ENCODE measurements at places on chromosomes 7 and 10.

DNA sequence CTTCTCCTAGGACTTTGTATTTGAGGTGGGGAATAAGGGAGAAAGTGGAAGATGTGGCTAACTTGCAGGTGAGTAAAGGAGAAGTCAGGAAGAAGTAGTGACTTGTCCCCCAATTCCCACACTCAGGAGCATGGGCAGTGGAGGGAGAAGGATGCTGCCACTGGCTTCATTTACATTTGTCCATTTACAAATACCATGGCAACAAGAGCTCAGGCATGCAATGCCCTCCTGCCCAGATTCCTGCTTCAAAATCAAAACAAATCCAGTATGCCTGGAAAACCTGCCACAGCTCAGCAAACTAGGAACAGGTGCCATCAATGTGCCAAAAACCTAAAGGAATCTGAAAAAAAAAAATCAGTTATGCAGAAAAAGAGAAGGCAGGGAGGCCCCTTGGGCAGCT is 139.9 kb downstream of the KCNMA1 start:
- no peak for DNase-seq

GRCh38 chr10:5888351-5888750 is 1.3 kb downstream of the ANKRD16 start:
- no peak for DNase-seq

GRCh38 chr10:34018784-34019183 is 684.3 kb upstream of the NRP1 start:
- no peak for DNase-seq

- no peak for DNase-seq
These were observed 3.8 kb downstream of the SFXN2 start for GRCh38 chr10:102718220-102718619.

GRCh38 chr7:78528964-78529363 is 730.4 kb downstream of the PHTF2 start:
- no peak for DNase-seq

DNA sequence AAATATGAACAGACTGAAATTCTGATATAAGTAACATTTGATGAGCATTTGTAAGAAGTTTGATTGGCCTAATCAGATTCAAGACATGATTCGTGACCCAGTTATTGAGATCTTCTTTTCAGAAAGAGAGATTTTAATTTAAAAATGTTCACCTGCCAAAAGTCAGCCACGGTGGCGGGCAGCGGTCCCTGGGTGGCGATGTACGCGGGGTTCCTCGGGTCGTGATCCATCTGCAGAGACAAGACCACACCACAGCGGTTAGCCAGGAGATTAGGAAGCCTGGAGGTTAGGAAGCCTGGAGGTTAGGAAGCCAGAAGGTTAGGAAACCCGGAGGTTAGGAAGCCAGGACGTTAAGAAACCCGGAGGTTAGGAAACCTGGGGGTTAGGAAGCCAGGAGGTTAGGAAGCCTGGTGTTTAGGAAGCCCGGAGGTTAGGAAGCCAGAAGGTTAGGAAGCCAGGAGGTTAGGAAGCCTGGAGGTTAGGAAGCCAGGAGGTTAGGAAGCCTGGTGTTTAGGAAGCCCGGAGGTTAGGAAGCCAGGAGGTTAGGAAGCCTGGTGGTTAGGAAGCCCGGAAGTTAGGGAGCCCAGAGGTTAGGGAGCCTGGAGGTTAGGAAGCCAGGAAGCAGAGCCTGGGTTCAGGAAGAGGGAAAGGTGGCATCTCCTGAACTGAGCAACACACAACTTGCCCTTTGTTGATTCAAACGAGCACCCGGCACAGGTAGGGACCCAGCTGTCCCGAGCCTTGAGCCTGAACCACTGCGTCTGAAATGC is 258.5 kb downstream of the DNAJB6 start:
- DNase-seq: no peak

DNA sequence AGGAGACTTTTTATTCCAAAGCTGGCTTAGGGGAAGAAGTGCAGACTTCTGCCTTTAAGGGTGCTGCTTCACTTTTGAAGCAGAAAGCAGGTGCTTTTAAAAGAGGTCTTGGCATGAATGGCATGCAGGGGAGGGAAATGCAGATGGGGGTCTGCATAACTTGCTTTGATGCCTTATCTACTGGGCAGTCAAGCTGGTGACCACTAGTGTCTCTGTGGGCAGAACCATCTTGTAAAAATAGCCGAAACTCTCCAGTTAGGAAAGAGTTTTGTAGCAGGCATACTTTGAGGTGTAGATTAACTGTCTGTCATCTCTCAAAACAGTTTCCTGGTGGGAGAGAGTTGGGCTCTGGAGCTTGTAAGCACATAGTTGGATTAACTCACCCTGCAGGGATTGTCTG is 9.9 kb upstream of the CTNNA3 start:
- no peak for DNase-seq

DNA sequence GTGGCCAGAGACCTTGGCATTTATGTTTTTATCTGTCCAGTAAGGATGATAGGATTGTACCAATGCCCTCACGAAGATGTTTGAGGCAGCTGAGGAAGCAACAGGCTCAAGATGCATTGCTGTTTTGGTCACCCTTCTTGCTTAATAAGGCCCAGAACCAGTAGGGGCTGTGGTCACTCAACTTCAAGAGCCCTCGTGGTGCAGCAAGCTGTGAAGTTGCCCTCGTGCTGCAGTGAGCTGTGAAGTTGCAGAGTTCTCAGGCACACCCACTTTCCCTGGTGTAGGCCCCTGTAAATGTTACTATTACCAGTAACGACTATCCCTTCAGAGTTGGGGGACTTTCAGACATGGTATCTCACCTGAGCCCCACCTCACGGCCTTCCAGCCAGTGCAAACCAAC is 207.6 kb upstream of the LYZL1 start:
- DNase-seq: no peak

DNA sequence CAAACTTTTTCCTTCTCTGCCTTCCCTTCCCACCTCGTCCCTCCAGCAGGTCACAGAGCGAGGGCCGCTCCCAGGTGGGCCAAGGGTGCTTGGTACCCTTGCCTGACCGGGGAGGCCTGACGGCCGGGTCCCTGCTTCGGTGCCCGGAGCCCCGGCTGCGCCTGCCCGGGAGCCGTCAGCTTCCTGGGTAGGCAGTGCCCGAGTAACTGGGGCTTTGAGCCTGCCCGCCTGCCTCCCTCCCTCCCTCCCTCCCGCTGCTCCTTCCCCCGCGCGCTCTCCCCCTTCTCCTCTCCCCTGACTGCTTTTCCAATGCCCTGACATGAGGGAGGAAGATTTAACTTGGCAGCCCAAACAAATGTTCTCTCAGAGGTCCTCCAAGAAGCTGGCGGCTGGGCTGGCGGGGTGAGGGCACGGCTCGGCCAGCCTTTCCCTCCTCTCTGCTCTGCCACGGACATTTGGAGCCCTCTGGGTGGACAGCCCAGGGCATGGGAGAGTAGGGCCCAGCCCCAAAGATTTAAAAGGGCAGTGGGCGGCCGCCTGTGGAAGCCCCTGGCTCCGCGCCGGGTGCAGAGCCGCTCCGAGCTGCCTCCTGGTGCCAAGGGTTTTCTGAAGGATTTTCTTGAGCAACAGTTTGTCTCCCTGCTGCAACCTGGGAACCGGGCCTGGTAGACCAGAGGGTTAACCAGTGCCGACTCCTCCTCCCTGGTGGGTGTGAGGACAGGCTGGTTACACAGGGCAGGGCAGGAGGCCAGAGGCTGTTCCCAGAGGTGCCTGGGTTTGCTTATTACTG is 2.0 kb downstream of the ZMIZ1 start:
- no peak for DNase-seq

DNA sequence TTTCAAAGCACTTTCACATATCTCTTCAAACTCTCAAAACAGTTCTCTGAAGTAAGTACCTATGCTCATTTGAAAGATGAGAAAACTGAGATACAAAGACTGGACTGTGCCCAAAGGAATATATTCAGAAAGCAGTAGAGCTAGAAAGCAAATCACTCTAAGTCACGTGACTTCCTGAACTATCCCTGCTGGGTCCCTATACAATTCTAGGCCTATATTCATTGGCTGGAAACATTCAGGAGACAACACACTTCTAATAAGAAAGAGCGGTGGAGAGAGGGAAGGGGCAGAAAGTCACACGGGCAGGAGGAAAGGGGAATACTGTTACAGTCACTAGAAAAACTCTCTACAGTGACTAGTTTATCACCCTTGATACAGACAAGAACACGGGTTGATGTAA is 140.0 kb downstream of the CHCHD3 start:
- no peak for DNase-seq

- DNase-seq: no peak
These were observed 153.3 kb upstream of the INSYN2A start for GRCh38 chr10:127349737-127350136.

GRCh38 chr7:27141137-27141922 is 2.2 kb downstream of the HOXA5 start:
- no peak for DNase-seq

DNA sequence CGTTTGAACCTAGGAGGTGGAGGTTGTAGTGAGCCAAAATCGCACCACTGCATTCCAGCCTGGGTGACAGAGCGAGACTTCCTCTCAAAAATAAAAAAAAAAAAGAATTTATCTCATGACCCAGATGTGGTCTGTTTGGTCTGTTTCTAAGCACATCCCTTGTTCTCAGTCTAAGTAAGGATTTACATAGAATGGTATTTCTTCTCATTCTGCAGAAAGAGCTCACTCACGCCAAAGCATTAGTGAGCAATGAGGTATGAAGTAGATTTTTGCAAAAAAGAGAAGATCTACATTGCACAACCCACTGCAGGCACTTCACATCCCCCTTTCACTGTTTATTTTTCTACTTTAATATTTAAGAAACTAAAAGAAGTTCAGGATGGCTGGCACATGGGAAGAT is 76.5 kb upstream of the FGL2 start:
- DNase-seq: no peak

DNA sequence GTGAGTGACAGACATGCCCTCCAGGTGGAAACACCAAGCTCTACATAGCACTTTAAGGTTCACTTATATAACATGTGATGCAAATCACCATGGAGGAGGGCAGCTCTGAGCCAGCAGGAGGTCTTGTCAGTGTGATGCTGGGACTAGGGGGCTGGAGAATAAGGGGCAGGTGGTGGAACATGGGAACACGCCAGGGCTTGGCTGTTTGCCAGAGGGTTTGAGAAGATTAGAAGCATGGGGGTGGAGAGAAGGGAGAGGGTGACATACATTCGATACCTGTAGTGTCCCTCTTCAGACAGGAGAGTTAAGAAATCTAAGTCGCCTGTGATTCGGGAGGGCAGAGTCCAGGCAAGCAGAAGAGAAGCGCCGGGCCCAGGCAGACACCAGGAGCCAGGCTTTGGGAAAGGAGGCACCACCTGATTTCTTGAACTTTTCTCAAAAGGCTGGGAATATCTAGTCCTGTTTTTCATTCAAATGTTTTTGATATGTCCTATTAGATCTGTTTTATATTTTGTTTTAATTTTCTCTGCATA is 16.9 kb upstream of the LAMB4 start:
- DNase-seq: no peak

GRCh38 chr10:31646519-31646918 is 282.1 kb downstream of the ARHGAP12 start:
- no peak for DNase-seq

DNA sequence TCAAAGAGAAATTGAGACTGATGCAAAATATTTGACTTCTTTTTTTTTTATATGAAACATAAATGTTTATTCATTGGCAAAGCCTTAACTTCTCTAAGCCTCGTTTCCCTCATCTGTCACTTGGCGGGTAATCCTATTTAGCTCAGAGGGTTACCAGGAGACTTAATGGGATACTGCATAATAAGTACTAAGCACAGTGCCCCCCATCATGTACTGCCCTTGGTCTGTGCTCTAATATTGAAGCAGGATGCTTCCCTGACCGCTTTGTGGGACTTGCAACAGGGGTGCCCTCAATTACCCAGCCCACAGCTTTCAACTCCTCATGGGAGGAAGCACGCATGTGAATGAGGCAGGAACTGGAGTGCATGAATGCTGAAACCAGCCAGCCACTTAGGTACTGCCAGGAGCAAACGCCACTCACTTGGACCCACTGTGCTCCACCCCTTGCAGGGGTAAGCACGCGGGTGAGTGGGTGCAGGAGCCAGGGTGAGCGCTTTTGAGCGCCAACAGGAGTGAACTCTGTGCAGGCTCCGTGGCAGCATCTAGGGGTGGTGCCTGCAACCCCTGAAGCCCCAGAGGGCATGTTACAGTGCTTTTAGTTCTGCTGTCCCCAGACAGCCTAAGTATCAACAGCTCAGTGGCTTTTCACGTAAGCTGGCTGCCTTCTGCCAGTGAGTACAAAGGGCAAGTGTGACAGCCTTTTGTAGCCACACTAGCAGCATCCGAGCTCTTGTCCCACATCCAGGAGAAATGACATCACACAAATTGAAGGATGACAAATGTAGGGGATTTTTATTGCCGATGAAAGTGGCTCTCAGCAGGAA is 209.8 kb upstream of the C7orf33 start:
- DNase-seq: no peak

- no peak for DNase-seq
These were observed 249.4 kb downstream of the COBL start for GRCh38 chr7:51067258-51067657.

GRCh38 chr7:152462995-152463708 is 27.3 kb upstream of the KMT2C start:
- no peak for DNase-seq

DNA sequence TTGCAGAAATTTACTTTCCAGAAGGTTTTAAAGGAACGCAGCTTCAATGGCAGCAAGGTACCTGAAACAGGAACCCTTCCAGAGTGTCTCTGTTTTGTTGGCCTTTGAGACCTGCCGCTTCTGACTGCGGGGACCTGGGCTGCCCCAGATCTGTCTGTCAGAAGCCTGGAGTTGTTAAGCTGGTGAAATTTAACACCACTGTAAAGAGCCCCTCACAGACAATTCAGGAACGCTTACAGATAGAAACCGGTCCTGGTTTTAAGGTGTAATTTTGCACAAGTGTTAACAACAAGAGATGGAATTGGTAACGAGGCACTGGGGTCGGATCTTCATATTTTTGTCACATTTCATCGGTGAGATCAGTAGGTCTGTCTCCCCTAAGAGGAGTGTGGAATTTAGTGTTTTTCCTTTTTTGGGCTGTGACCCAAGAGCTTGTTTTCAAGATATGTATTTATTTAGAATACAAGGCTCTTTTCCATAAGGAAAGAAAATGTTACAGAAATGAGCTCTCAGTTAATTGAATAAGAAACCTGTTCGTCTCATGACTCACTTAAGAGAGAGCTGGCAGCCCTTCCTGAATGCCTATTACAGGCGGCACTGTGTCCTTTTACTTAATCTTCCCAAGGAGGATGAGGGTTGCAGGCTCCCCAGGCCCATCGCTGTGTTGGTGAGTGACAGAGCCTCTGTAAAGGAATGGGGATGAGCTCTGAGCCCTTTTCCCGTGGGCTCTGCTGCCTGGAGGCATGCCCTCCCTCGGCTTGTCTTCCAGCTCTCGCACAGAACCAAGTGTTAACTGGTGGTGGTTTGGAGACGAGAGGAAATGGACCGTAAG is 168.7 kb downstream of the CUX1 start:
- DNase-seq: no peak
